SIG-M5 (cell line): ENCODE measurements at places on chromosomes 1 and 21.
A peak's percentile ranks its signal among the peaks of the same experiment; 100 is the strongest.

DNA sequence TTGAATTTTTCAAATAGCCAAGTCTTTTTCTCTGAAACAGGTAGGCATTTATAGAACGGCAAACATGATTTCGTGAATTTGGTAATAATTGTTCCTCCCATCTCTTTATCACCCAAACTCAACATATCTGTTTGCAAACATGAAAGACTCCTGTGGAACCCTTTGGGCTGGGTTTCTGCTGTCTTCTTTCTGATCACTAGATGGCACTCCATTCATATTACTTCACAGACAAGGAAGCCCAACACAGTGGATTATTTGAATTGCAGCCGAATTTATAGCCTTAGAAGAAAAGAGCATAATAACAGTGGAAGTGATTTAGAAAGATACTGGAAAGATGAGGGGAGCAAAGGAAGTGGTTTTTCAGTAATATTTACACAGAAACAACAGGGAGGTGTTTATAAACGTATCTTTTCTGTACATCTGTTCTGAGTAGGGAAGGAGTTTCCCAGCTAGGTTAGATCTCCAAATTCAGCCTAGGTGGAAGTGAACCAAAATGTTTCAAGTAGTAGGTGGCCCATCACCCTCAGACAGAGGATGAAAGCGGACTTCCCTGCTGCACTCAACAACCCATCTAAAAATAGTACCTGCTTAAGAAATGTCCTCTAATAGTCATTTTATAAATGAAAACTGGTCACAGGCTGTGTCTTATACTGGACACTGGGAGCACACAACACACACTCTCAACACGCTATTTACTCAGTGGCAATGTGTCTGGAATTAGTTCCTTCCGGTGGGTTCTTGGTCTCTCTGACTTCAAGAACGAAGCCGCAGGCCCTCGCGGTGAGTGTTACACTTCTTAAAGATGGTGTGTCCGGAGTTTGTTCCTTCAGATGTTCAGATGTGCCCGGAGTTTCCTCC lies 67.6 kb downstream of the MAP3K21 start:
- peak; percentile 27 for DNase-seq

GRCh38 chr1:37932759-37933158 lies 14.1 kb downstream of the INPP5B start:
- DNase-seq: no peak

DNA sequence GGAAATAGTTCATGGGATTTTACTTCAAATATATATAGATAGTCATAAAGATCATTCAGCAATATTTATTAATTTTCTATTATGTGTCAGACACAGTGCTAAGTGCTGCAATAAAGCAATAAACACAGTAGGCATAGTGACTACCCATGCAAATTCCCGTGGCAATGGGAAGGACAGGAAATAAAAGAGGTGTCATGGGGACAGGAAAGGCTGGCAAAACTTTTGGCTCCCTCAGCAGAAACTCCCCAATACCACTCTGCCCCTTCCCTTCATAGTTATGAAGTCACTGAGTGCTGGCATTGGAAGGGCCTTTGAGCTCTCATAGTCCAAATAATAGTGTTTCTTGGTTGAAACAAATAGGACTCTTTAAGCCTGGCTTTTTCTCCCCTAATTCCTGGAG lies 104.4 kb upstream of the DPT start:
- no peak for DNase-seq

DNA sequence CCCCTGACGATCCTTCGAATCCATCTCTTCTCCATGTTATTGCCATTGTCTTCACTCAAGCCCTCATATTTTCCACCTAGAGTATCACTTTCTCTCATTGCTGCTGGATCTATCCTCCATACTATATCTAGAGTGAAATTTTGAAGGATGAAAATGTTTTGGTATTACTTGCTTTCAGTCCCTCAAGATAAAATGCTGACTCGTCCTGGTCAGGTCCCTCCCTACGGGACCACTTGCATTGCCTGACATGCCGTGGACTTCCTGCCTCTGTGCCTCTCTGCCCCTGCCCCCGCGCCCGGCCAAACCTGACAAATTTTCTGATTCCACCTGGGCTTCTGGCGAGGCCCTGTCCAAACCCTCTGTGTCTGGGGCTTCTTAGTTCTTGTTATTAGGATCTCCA lies 23.6 kb downstream of the SPATA46 start:
- no peak for DNase-seq

DNA sequence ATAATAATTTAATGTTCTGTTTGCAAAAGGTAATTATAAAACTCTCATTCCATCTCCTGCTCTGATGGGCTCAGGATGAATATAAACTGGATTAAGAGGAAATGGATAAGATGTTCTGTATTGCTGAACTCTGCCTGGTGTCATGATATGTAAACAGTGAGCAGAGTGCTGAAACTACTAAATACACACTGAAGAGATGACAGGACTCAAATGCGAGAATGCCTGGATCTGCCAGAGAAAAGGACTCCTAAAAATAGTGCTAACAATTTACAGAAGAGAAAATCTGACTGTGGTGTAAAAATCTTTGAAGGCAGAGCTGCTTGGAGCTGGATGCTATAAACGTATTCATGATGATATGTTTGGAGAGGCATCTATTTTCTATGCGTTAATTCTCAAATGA lies 303.2 kb downstream of the RWDD3 start:
- no peak for DNase-seq

DNA sequence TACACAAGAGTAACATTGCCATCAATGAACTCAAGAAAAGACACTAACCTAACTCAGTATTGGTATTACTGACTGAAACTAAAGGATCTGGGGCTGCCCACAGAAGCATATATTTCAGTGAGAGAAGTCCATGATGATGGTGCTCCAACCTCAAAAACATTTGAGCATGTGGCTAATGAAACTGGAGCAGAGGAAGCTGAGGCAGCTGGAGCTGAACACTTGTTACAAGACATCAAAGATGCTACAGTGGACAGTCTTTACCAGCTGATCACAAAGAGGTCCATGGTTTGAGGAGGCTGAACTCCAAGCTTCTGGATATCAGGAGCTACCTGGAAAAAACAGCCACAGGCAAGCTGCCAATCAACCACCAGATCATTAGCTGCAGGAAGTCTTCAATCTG lies 42.2 kb upstream of the TTC39A start:
- no peak for DNase-seq

DNA sequence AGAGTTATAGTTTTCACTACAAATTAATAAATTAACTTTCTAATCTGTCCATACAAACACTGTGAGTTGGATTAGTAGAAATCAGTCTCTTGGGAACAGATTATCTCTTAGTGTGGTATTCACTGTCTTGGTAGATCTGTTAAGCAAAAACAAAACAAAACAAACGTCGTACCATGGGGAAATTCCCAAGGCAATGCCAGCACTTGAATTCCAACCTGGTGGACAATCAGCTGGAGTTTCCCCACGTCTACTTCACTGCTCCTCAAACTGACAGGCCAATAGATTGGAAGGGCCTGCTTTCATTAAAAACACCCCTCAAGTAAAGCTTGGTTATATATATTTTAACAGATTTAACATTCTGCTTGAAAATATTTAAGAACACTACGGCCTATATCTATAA lies 31.9 kb downstream of the GDAP2 start:
- no peak for DNase-seq

GRCh38 chr1:240667351-240667750 lies 55.4 kb upstream of the GREM2 start:
- no peak for DNase-seq

- DNase-seq: no peak
Observed at GRCh38 chr1:40396420-40396819, 22.9 kb downstream of the SMAP2 start.
